ENCODE measurements at places on chromosomes 6 and 20.

GRCh38 chr20:44207126-44207723, 3.3 kb downstream of the OSER1 start:
- no peak for DNase-seq

- DNase-seq = no peak
Measured at GRCh38 chr6:149642829-149643580, 5.5 kb downstream of the KATNA1 start.

GRCh38 chr20:52481443-52481842, 289.9 kb upstream of the ZFP64 start:
- no peak for DNase-seq

GRCh38 chr6:143026696-143027449, 33.8 kb upstream of the AIG1 start:
- peak; percentile 3 for DNase-seq

DNA sequence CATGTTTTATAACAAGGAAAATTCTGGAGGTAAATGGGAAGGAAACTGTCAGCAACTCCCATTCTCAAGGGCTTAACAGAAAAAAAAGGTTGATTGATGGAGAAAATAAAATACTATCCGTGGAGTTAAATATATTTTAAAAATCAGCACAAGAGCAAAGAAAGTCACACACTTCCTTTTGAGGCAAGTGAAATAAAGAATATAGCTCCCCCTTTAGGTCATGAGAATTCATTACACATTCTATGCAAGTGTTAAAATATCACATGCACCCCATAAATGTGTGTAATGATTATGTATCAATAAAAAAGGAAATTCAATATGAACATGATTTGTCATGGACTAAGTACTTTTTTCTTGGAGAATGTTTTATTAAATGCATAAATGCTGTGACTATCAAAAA, 349.2 kb downstream of the TPBG start:
- no peak for DNase-seq

DNA sequence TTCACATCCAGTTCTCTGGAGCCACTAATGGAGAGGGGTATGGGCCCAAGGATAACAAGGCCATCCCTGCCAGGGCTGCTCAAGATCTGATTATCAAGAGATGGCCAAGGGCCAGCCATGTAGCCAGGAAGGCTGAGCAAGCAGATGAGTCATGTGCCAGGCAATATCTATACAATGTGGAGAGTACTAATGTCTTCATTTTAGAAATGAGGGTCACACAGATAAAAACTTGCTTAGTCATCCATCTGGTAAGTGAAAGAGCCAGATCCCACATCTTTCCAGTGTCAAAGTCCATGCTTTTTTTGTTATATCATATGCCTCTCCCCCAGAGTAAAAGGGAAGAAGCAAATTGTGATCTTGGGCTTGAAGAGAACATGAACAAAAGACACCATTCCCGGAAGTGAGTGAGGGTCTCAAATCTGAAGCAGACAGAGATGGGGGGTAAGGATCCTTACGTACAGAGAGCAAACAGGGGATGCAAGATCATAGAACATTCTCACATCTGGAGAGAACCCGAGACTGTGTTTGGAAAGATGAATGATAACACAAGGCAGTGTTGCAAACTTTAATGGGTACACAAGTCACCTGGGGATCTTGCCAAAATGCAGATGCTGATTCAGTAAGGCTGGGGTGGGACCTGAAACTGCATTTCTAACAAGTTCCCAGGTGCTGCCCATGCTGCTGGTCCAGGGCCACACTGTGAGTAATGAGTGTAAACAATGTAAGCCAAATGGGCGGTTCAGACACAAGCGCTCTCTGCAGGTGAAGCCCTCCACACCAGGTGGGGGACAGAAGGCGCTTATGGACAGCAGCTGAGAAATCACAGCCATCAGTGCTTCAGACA, 20.0 kb upstream of the GSTA3 start:
- no peak for DNase-seq

- no peak for DNase-seq
Measured at GRCh38 chr6:5665173-5665572, 341.6 kb downstream of the NRN1 start.

- DNase-seq = no peak
Measured at GRCh38 chr6:161922631-161923119, 648.8 kb upstream of the AGPAT4 start.

GRCh38 chr20:45545754-45546453, 1.3 kb downstream of the EPPIN start:
- no peak for DNase-seq

DNA sequence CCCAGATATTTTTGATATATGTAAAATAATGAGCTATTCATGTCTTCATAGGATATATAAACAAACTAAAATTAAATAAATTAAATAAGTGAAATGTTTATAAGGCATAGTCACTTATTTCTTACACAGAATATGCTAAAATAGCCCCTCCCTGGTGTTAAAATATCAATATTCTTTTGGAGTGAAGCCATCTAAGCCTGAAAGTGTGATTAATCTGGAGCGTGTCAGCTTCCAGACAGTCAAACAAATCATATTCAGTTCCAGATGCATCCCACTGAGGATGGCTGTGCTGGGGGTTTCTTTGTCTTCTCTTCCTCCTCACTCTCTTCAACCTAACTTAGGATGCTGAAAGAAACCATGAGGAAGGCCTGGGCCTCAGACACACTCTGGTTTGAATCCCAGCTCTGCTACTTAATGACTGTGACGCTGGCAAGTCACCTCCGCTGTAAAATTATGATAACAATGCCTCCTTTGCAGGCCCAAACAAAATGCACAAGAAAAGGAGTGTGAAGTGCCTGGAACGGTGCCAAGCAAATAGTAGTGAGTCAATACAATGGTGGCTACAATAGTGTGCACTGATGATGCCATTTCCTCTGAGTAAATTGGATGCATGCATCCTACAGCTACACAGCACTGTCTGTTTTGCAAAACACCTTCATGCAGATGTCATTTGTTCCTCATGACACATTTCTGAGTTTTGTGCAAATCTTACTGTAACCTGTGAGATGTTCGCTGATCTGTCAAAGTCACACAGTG, 161.4 kb downstream of the FOXC1 start:
- DNase-seq = no peak

GRCh38 chr6:147132889-147133288, 71.3 kb upstream of the STXBP5 start:
- no peak for DNase-seq

DNA sequence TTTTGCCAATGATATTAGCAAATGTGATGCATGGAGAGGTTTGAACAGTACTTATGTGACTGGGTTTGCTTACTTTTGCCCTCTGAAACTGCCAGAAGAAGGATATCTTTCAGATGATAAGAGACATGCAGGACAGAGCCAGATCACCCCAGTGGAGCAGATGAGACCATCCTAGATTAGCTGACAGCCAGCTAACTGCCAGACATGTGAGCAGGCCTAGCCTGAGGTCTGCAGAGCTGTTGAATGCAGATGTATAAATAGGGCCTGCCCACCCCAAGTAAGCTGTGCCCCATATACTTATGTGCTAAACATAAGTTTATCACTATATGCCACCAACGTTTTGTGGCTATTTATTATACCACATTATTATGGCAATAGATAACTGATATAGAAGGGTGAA, 5.9 kb downstream of the ZSCAN31 start:
- no peak for DNase-seq

DNA sequence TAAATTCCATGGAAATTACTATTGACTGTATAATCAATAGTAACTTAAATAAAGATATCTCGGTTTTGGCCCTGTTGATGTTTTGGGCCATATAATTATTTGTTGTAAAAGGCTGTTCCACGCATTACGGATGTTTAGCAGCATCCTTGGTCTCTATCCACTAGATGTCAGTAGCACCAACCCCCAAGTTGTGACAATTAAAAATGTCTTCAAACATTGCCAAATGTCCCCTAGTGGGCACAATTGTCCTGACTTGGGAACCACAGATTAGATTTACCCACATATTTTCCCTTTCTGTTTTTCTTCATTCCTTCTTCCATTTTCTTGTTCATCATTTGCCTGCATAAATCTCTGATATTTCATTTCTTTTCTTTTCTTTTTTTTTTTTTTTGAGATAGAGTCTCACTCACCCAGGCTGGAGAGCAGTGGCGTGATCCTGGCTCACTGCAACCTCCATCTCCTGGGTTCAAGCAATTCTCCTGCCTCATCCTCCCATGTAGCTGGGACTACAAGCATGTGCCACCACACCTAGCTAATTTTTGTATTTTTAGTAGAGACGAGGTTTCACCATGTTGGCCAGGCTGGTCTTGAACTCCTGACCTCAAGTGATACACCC, 13.6 kb upstream of the WFDC8 start:
- peak; percentile 41 for DNase-seq

GRCh38 chr6:100803264-100804045, 77.7 kb downstream of the ASCC3 start:
- DNase-seq = no peak

DNA sequence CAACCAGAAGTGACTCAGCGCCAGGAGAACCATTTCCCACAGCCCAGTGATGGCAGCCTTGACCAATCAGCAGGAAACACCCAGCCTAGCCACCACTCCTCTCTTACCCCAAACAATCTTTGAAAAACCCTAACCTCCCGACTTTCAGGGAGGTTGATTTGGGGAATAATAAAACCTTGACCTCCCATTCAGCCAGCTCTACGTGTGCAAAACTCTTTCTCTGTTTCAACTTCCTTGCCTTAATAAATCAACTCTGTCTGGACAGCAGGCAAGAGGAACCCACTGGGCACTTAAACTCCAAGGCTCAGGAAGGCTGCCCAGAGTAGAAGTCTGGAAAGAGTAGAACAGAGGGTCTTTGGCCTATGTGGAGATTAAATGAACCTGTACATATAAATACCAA, 35.0 kb downstream of the SERPINB1 start:
- DNase-seq = no peak

DNA sequence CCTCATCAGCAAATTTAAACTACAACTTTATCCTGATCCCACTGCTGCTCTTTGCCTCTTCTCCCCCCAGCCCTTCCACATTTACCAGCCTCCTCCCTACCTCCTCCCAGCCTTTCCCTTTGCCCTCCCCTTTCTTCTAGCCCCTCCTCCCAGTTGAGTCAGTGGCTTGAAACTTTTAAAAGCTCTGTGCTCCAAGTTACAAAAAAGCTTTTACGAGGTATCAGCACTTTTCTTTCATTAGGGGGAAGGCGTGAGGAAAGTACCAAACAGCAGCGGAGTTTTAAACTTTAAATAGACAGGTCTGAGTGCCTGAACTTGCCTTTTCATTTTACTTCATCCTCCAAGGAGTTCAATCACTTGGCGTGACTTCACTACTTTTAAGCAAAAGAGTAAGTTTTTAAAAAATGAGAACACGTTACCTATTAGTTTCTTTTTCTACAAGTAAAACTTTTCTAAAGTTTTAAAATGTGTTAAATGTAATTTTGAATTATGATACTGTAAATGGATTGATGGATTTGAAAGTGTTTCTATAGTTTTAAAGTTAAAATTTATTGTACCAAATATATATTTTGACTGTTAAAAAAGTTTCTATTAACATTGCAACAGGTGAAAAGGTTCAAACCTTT, at the start of gene GJA1:
TSS of gene GJA1 (plus strand) at position 203 of the 626 bp plus-strand sequence. CDS start 11,202 bp downstream, outside the sequence.
- DNase-seq = no peak

DNA sequence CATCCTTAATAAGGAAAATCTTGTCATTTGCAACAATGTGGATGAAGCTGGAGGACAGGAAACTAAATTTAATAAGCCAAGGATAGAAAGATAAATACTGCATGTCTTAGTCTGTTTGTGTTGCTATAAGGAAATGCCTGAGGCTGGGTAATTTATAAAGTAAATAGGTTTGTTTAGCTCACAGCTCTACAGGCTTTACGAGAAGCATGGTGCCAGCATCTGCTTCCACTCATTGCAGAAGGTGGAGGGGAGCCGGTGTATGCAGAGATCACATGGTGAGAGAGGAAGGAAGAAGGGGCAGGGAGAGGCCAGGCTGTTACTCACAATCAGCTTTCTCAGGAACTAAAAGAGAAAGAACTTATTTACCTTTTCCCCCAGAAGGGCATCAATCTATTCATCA, 118.9 kb upstream of the SMLR1 start:
- DNase-seq = peak; percentile 67

- no peak for DNase-seq
Measured at GRCh38 chr20:63497946-63498935, 642 bp downstream of the EEF1A2 start.

GRCh38 chr20:32507998-32508774, 76.9 kb downstream of the NOL4L start:
- DNase-seq = no peak

DNA sequence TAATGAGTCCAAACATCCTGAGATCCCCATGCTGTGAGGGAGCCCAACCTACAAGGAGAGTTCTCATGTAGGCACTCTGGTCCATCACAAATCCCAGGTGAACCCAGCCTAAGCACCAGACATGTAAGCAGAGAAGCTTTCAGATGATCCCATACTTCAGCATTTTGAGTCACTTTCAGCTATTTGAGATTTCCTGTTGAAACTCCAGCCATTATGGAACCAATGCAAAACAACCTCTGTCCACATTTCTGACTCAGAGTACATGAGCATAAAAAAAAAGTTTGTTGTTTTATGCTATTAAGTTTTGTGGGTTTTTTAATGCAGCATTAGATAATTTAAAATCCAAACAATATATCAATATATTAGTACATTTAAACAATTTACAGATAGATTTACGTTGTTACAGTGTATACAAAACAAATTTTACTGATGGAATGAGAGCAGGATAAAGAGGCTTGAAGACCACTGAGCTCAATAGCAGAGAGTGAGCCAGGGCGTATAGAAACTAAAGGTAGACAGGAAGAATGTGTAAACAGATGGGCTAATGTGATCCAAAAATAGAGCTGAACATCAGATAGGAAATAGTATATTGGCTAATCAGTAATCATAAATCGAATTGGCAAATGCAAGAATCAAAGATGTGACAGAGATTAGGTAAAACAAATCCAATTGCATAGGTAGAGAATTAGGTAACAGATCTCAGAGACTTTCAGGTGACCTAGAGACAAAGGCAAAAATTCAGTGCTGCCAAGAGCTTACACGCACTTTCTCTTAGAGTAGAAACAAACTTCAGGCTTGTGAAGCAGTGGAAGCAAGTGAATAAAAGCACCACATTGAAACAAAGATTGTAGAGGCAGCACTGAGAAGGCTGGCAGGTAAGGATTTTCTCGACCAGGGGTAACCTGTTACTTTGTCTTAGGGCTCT, 36.2 kb upstream of the PLCB1 start:
- DNase-seq = no peak

DNA sequence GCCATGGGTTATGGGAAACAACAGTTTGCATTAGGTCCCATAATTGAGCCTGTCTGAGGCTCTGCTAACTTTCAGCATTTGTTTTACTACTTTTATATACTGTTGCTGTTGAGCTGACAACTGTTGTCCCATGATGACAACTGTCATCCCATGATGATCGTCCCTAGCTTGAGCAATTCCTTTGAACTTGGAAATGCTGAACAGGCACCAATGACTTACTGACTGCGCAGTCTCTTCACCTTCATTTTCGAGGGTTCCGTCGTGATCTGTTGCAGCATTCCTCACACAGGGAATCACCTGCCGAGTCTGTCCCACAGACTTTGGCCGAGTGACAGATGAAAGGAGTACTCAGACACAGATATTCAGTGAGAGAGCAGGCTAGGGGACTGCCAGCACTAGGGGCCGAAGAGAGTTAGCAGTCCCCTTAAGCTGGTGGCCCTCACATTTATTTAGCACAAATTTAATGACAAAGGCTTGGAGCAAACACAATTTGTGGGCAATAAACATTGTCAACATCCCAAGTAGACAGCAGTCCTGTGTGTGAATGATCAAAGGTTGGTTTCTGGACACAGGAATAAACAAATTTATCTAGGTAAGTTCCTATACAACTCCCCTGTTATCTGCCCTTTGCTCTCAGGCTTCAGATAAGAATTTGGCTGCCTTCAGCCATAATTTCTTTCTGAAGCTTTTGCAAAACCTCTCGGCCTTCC, 10.0 kb upstream of the TBC1D20 start:
- no peak for DNase-seq
